ENCODE measurements at places on chromosomes 2 and 18.

GRCh38 chr2:17299891-17300540, 218.2 kb downstream of the RAD51AP2 start:
- no peak for DNase-seq

DNA sequence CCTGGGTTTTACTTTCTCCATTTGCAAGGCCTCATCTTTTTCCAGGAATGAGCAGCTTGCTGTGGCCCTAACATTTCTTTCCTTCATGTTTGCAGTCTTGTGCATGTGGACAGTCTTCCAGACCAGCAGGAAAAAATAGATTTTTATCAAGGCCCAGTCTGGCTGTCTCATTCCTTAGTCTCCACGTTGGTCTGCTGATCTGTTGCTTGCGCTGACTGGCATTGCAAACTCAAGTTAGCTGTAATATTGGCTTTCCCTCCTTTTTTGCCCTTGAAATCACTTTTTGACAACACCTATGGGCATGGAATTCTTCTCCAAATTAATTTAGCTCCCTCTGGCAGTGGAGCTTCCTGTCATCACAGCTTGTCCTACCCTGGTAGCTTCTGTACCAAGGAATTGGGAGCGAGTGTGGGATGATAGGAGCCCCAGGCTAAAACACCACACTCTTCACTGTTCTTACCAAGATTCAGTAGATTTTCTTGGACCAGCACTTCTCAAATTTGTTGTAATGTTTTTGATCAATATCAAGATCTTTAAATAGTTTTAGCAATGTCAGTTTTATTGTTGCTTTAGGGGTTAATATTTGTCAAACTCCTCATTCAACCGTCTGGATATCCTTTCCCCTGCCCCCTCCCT, 48.2 kb downstream of the DIS3L2 start:
- DNase-seq: no peak

DNA sequence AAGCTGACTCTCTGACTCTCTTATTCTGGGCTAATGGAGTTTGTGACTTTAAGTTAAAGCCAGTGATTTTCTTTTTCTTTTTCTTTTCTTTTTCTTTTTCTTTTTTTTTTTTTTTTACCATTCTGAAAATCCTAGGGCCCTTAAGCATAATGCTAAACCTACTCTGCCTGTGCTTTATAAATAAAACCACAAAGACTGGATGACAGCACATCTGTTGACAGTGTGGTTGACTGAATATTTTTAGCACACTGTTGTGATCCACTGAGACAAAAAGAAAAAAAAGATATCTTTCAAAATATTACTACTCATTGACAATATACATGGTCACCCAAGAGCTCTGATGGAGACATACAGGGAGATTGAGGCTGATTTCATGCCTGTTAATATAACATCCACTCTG, 121.6 kb downstream of the SNTG2 start:
- DNase-seq: no peak

- DNase-seq: no peak
Observed at GRCh38 chr2:128901572-128902391, 583.1 kb upstream of the HS6ST1 start.

- DNase-seq: no peak
Observed at GRCh38 chr2:191500884-191501560, 176.9 kb upstream of the NABP1 start.

- DNase-seq: no peak
Observed at GRCh38 chr2:216781709-216782108, 78.2 kb downstream of the TNP1 start.

- DNase-seq: no peak
Observed at GRCh38 chr2:212495046-212495445, 43.6 kb downstream of the ERBB4 start.

- no peak for DNase-seq
Observed at GRCh38 chr2:69952336-69953115, 8.9 kb downstream of the ASPRV1 start.

DNA sequence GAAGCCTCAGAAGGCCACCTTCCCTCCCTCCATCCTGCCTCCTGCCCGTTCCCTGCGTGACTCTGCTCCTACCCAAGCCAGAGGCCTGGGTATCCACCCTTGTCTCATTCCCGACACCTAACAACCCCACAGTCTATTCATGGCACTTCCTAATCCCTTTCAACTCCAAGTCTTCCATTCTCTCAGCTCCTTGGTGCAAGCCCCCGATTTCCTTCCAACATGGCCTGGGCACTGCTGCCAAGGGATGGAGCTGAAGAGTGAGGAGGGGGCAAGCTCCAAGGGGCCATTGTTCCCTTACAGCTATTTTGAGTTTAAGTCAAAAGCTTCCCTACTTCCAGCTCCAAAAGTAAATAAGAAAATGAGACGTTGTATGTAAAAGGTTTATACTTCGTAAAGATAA, 84.8 kb upstream of the ASB18 start:
- DNase-seq: no peak

- no peak for DNase-seq
Observed at GRCh38 chr2:135299658-135300244, 231.3 kb downstream of the ZRANB3 start.

GRCh38 chr2:39529836-39530235, 92.8 kb upstream of the MAP4K3 start:
- DNase-seq: no peak

DNA sequence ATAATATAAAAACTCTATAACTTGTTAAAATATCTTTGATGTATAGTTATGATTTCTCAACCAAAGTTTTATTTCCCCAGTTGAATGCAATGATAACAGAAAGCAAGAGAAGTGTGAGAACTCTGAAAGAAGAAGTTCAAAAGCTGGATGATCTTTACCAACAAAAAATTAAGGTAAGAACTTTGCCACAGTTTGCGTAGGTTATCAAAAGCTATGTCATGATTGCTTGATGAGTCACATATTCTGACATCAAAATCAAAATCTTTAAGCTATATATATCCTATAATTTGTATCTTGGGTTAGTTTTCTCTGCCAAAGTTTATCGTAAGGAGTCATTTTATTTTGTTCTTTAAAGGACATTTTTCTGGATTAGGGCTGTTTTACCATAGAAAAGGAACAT, 35.0 kb downstream of the NDC80 start:
- no peak for DNase-seq

DNA sequence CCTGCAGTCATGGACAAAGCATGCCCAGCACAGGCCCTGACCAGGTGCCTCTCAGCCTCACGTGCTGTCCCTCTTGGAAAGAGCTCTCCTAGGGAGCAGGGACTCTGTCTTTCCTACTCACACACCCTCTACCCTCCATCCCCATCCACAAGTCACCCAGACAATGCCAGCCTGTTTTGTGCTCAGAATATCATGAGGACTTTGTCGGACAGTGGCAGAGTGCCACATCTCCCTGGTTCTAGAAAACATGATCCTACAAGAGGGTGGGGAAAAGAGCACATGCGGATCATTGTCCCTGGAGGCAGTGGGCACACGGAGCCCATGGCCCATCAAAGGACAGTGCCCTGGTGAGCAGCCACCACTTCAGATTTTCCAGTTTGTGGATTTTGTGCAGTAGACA, 3.7 kb upstream of the MAL start:
- DNase-seq: no peak

- DNase-seq: no peak
Observed at GRCh38 chr2:225337183-225337582, 62.3 kb upstream of the NYAP2 start.

- no peak for DNase-seq
Observed at GRCh38 chr2:44707945-44708660, 233.4 kb upstream of the SIX3 start.

Data from activated CD4-positive, alpha-beta T cell treated with anti-CD3 and anti-CD28 coated beads for 4 hours (primary cell).